ENCODE measurements at places on chromosomes 12 and 14.

DNA sequence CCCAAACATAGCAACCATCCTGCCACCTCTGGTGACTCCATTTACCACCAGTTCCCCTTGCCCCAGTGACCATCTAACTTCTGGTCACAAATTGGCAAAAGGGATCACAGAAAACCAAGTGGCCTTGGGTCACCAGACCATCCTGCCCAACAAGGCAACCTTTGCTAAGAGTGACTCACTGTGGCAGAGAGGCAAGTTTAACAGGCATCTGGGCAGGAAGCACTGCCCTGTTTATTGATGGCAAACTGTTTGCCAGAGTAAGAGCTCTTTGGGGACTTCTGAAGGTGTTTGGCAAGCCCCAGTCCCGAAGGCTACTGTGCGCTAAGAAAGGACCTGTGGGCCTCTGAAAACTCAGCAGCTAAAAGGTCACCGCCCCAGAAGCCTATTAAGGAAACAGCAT, 28.2 kb upstream of the TMEM233 start:
- no peak for DNase-seq
- no peaks in the 10 kb centered on the region for H3K36me3 ChIP-seq
- no peak overlapping the region for H3K27ac ChIP-seq
- no peaks in the 10 kb centered on the region for H3K27me3 ChIP-seq

- H3K4me3 ChIP-seq: no peak overlapping the region
- no peak overlapping the region for H3K27ac ChIP-seq
- no peaks in the 10 kb centered on the region for H3K27me3 ChIP-seq
- DNase-seq: no peak
These were observed 5.0 kb downstream of the TAMALIN start for GRCh38 chr12:52011602-52012214.

- H3K36me3 ChIP-seq: no peaks in the 10 kb centered on the region
- no peaks in the 10 kb centered on the region for H3K27me3 ChIP-seq
- H3K4me3 ChIP-seq: no peak overlapping the region
These were observed 400 bp upstream of the PRIMA1 start for GRCh38 chr14:93788543-93789227.

GRCh38 chr14:62125793-62126192, 363.6 kb downstream of the SNAPC1 start:
- no peak overlapping the region for H3K4me3 ChIP-seq
- no peaks in the 10 kb centered on the region for H3K27me3 ChIP-seq
- H3K27ac ChIP-seq: no peak overlapping the region
- no peaks in the 10 kb centered on the region for H3K36me3 ChIP-seq
- no peaks in the 10 kb centered on the region for H3K4me1 ChIP-seq
- DNase-seq: no peak

DNA sequence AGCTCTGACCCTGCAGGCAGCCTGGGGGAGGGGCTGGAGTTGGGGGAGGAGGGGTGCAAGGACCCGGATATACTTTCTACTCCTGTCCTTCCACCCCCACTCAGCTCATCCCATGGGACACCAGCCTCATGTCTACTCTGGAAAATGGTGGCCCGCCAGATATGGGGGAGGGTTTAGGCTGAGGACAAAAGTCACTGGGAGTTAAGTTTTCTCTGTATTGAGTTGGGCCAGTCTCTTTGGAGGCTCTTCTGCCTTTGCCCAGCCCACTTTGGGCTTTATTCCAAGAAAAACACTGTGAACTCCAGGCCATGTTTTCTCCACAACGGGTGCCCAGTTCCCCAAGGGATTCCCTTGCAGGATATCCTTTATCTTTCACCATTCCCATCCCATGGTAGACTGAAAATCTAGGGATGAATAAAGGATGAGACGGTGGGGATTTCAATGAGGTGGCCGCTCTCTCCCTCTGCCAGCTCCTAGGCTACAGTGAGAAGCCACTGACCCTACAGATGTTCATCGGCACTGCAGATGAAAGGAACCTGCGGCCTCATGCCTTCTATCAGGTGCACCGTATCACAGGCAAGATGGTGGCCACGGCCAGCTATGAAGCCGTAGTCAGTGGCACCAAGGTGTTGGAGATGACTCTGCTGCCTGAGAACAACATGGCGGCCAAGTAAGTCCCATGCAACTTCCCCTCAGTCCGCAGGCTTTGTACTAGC, 4.9 kb downstream of the NFATC4 start:
- no peak overlapping the region for H3K27ac ChIP-seq
- H3K36me3 ChIP-seq: no peaks in the 10 kb centered on the region
- peaks cover 6% of the 10 kb centered on the region for H3K4me1 ChIP-seq
- no peaks in the 10 kb centered on the region for H3K27me3 ChIP-seq
- DNase-seq: no peak
- H3K4me3 ChIP-seq: no peak overlapping the region

DNA sequence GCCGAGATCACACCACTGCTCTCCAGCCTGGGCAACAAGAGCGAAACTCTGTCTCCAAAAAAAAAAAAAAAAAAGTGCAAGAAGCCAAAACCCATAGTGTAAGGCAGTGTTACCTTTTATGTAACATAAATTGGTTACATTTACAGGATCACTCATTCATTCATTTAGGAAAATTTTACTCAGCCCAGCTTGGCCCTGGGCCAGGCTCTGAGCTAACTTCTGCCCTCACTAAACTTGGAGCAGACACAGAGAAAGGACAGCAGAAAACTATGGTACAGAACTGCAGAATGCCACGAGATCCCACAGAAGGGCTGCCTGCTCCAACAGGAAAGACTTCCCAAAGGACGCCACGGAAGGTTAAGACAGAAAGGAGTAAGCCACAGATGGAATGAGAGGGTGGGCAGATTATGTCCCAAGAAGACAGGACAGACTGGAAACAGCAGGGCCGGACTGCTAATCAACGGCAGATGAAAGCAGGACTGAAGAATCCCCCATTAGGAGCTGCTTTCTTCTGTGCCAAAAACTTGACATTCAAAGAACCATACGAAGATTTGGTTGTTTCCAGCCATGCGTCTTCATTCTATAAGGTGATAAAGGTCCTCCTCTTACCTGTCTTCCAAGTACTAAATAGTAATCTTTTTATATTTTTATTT, 18.9 kb downstream of the PPP1R13B start:
- peak; percentile 38 for DNase-seq
- H3K4me1 ChIP-seq: peaks cover 47% of the 10 kb centered on the region
- no peaks in the 10 kb centered on the region for H3K27me3 ChIP-seq
- no peak overlapping the region for H3K4me3 ChIP-seq

Data from body of pancreas (tissue), 4 donors.